M059J (cell line): ENCODE measurements at places on chromosomes 16 and 17.

DNA sequence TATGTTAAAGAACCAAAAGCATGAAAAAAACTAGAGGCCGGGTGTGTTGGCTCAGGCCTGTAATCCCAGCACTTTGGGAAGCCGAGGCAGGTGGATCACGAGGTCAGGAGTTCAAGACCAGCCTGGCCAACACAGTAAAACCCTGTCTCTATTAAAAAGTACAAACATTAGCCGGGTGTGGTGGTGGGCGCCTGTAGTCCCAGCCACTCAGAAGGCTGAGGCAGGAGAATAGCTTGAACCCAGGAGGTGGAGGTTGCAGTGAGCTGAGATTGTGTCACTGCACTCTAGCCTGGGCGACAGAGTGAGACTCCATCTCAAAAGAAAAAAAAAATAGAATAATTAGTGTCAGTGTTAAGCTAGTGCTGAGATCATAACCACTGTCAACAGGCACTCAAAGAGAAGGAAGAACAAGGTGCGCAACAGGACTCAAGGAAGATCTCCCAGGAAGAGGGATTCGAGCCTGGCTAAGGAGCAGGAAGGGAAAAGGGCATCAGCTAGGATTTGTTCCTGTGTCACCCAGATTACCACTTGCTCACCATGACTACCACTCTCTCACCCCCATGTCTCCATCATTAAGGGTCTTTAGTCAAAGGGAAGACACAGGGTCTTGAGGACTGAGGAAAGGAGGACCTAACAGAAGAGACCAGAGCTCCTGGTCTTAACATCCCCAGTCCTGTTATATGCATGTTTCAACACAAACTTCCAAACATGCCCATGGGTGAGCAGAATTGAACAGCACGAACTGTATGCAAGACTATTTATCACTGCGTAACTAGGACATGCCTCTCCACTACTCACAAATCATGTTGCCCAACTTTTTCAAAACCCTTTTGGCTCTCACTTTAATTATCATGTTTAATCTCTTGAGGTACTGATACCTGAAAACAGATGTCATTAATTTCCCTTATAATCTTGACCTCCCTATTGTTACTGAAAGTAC, 88.3 kb upstream of the PLEKHM1 start:
- no peak for DNase-seq

GRCh38 chr16:26365161-26365940, 673.6 kb downstream of the HS3ST4 start:
- DNase-seq: peak; percentile 3

DNA sequence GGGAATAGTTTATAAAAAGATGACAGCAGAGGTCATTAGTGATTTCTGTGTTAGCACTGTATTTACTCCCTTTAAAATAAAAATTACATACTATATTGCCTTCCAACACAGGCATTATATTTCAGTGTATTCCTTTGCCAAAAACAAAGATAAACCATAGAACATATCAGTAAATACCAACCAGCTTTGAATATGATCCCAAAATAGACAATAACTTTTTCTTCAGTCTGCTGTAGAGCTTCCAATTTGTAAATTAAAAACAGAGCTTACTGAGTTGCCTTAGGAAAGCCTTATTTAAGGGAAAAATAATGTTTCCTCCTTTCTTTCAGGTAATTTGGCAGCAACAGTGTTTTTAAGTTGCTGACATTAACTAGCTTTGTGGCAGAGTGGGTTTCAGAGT, 352.1 kb upstream of the TBX2 start:
- no peak for DNase-seq

GRCh38 chr17:10754109-10754508, 24.3 kb upstream of the TMEM220 start:
- peak; percentile 18 for DNase-seq

GRCh38 chr17:801660-802059, 19.5 kb downstream of the MRM3 start:
- DNase-seq: peak; percentile 54

GRCh38 chr17:14123619-14124278, 54.4 kb downstream of the COX10 start:
- no peak for DNase-seq

DNA sequence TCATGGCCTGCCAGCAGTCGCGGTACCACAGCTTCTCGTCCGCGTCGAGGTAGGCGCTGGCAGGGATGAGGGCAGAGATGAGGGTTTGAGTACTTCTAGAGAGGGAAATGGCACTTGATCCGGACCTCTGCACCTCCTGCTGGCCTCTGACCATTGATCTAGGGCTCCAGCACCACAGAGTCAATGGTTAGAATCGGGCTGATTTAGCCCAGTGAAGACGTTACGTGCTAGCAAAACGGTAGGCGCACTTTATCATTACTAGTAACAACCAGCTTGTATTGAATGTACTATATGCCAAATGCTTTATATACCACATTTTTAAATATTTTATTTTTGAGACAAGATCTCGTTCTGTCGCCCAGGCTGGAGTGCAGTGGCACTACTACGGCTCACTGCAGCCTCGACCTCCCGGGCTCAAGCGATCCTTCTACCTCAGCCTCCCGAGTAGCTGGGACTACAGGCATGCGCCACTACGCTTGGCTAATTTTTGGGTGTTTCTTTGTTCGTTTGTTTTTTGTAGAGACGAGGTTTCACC, 526 bp downstream of the TSNAXIP1 start:
- no peak for DNase-seq

DNA sequence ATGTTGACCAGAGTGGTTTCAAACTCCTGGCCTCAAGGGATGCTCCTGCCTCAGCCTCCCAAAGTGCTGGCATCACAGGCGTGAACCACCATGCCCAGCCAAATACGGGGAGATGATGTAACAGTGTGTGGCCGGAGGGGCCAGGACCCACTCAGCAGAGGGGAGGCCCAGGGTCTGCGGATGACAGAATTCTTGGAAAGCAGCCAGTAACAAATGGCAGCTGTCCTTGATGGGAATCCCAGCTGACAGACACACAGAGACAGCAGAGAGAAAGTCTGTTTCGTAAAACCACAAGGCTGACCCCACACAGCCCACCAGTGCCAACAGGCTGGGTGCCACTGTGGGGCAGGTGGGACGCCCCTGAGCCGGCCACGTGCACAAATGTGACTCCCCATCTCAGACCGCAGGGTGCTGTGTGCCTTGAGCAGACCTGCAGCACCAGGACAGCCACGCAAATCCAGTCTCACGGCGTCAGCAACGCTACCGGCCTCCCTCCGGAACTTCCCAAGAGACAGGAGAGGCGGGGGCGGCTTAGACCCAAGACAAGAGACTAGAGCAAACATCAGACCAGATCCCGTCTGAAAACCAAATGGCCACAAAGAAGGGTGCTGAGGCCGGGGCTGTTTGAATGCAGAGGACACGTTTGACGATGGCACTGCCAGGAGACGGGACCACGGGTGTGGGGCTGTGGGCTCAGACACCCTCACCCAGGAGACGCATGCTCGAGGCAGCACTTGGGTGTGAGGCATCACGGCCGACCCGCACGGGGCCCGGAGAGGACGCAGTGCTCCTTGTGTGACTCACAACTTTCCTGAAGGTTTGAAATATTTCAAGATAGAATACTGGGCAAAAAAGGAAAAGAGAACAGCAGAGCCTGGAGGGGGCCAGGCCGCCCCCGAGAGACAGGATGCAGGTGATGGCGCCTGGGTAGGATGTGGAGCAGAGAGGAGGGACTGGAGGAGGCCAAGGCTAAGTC, 24.6 kb downstream of the CTU2 start:
- no peak for DNase-seq

- no peak for DNase-seq
Measured at GRCh38 chr17:73983621-73984400, 219.7 kb upstream of the RPL38 start.

GRCh38 chr17:31513731-31514427, 122.4 kb downstream of the RAB11FIP4 start:
- no peak for DNase-seq

- DNase-seq: no peak
Measured at GRCh38 chr16:11414815-11415775, 69.8 kb downstream of the RMI2 start.

GRCh38 chr17:47802341-47803022, 19.1 kb downstream of the OSBPL7 start:
- peak; percentile 57 for DNase-seq

DNA sequence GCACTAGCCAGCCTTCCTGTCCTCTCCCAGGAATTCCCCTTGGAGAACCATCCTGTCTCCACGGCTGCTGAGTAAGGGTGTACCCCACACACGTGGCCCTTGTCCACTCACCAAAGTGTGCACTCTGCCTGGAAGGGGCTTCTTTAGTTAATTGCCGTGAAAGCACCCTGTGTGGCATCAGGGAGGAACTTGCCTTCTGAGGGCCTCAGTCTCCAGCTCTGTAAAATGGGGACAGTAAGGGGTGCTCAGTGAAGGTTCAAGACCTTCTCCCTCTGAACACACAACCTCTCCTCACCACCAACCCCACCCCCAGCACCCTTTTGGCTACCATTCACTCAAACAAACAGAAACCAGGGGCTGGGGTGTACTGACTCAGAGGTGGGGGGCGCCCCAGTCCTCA, 59.1 kb upstream of the LHX1 start:
- no peak for DNase-seq
